Left ventricle myocardium inferior (tissue), 1 donor: ENCODE measurements at places on chromosomes 6 and 20. TPM values are rescaled to one million over a fixed set of nuclear protein-coding genes. Genes with fewer than 3 reads are reported as not detected.

Gene KLHDC3
- total RNA-seq, result 108 TPM

- no peak overlapping the region for H3K4me3 ChIP-seq
- H3K27me3 ChIP-seq, result peaks cover 4% of the 10 kb centered on the region
- H3K27ac ChIP-seq, result no peak overlapping the region
Observed at GRCh38 chr6:31252625-31253024, 19.3 kb downstream of the HLA-C start.

DNA sequence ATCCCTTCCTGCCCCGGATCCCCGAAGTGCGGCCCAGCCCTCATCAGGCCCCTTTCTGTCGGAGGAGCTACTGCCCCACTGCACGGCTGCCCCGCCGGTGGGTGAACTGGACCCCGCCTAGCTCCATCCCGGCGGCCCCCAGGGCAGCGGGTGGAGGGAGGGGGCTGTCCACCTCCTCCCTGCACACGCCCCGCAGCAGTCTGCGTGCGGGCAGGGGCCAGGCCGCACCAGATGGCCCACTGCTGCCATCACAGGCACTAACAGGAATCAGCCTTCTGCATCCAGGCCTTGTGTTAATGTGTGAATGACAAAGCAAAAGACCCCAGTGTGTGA lies 54.9 kb upstream of the UNC93A start:
- H3K4me1 ChIP-seq, result no peaks in the 10 kb centered on the region
- no peaks in the 10 kb centered on the region for H3K36me3 ChIP-seq
- H3K27ac ChIP-seq, result no peak overlapping the region
- H3K27me3 ChIP-seq, result peaks cover 27% of the 10 kb centered on the region

GRCh38 chr6:165987483-165988301 lies 180.0 kb downstream of the TBXT start:
- peak overlapping the region; percentile 52 for H3K27ac ChIP-seq
- H3K4me1 ChIP-seq, result peaks cover 29% of the 10 kb centered on the region
- peak; percentile 87 for DNase-seq
